ENCODE measurements at places on chromosomes 16 and 17.

- DNase-seq = no peak
These were observed 496.4 kb upstream of the TOM1L1 start for GRCh38 chr17:54404259-54404658.

- DNase-seq = no peak
These were observed 27.6 kb upstream of the RGS9 start for GRCh38 chr17:65109543-65109942.

GRCh38 chr16:8721336-8722024 lies 47.1 kb downstream of the ABAT start:
- no peak for DNase-seq

DNA sequence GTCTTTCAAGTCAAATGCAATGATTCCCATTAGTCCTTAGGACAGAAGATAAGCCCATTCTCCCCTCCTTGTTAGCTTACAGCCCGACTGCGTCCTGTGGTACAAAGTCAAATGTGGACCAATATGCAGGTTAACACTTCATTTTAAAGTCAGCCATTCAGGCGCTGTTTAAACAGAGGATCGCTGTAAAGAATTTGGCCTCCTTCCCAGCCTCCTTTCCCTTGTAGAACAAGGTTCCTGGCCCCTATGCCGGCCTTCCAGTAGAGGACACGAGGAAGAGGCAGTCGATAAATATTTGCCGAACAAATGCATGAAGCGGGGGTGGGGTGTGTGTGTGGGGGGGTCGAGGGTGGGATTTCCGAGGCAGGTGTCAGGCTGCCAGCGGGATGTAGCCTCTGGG lies 4.3 kb downstream of the SDK2 start:
- DNase-seq = no peak

DNA sequence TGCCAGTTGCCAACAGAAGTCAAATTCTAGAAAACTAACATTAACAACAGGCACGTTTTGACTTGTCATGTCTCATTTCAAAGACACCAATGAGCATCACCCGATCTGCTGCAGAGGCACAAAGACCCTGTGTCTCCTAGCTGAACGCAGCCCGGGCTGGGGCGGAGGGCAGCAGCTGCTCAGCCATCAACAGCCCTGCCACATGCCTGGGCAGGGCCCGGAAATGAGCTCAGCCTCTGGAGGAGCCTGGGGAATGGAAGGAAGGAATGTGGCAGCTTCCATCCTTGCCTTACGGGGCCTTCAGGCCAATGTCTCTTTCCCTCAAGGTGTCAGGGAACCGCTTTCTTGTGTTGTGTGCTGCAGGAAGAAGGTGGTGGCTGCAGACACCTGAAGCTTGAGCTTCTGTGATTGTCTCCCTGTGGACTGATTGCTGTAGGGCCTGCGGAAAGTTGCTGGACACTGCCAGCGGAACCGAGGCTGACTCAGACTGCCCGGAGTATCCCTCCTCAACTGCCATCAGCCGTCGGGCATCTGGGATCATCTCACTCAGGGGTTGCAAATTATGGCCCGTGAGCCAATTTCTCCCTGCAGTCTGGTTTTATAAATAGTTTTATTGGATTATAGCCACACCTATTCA lies 7.3 kb downstream of the CDH13 start:
- DNase-seq = no peak

- DNase-seq = no peak
These were observed 73.7 kb downstream of the USP22 start for GRCh38 chr17:20968913-20969616.

DNA sequence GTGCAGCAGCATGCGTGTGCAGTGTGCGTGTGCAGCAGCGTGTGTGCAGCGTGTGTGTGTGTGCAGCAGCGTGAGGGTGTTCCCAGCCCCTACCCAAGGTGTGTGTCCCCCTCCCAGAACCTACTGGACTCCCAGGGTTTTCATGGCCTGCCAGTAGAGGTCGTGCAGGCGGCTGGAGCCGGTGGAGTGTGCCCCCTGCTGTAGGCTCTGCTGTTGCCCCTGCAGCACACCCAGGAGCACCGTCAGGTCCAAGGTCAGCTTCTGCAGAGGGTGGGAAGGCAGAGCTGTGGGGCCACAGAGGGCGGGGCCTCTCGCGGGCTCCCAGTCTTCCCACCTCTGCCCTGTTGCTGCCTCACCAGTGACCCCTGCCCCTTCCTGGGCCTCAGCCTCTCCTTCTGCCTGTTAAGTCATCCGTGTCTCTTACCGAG lies 14.9 kb downstream of the MYBBP1A start:
- DNase-seq = no peak

GRCh38 chr17:43548689-43549379 lies 2.7 kb upstream of the ETV4 start:
- no peak for DNase-seq

- DNase-seq = no peak
These were observed 58.7 kb downstream of the PITPNC1 start for GRCh38 chr17:67435786-67436185.

GRCh38 chr16:65095090-65095728 lies 26.7 kb downstream of the CDH11 start:
- DNase-seq = no peak

GRCh38 chr17:50923611-50924010 lies 57.5 kb upstream of the TOB1 start:
- no peak for DNase-seq

- DNase-seq = no peak
These were observed 239.6 kb downstream of the UTP18 start for GRCh38 chr17:51499897-51500296.

DNA sequence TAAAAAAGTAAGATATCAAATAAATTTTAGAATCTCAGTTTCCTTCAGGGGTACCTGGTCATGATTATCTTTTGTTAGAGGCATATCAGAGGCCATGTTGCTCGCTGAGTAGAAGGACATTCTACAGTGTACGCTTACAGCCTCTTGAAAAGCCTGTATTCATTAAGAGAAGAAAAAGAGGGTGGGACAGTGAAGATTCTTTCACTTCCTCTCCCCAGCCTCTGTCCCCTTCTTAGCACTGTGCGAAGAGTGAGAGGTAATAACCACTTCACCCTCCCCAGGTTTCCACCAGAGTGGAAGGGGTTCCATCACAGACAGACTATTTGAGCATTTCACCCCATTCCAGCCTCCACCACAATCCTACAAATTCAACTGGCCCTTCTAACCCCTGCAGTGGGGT lies 4.8 kb upstream of the LPO start:
- no peak for DNase-seq

DNA sequence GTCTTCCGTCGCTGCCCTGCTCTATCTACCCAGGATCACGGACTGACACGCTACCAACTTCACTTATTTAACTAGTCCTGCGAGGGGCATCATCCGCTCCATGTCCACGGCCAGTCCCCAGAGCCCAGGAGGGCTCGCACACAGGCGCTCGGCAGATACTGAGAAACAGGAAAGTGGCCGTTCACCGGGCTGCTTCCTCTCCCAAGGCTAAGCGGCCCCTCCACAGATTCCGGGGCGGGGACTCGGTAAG lies 388 bp downstream of the OXLD1 start:
- DNase-seq = no peak

DNA sequence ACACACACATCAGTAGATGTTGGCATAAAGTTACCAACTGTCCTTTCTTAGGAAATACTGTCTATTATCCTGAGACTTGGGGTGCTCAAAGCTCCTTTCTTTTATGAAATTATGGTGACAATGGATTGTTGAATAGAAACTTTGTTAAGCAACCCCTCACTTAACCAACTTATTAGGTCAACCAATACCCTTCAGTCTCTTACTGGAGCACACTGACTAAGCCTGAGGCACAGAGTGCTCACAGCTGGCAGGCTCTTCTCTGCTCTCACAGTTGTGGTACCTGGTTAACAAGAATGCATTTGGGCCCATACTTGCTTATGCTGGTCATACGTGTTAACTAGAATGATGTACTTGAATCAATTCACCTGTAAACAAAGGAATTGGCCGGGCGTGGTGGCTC lies 24.8 kb downstream of the CD300LF start:
- no peak for DNase-seq

GRCh38 chr17:17769869-17770631 lies 66.7 kb downstream of the SREBF1 start:
- DNase-seq = no peak

DNA sequence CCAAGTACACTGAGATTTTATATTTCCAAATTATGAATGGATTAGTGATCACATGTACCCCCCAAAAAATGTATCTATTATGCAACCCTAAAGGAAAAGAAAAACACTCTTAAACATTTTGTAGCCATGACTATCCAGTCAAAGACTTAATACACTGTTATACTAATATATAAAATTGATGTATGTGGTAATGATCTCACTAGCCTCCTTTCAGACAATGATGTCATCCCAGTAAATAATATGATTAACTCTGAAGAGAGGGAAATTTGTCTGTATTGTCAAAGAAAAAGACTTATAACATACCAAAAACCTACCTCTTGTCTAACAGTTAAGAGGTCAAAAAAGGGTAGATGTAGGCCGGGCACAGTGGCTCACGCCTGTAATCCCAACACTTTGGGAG lies 80.7 kb downstream of the USP32 start:
- DNase-seq = no peak

- DNase-seq = no peak
These were observed 51.7 kb downstream of the ZFPM1 start for GRCh38 chr16:88504489-88505404.

DNA sequence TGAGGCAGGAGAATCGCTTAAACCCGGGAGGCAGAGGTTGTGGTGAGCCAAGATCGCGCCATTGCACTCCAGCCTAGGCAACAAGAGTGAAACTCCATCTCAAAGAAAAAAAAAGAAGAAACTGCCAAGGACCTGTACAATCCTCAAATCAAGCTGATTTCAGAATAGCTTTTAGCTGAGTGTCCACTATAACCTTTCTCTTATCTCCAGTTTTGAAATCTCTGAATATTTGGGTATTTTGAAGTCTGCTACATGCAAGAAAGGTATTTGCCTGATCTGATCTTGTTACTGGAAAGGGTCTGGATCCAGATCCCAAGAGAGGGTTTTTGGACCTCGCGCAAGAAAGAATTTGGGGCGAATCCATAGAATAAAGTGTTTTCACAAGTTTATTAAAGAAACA lies 19.1 kb upstream of the ARL2BP start:
- DNase-seq = no peak

GRCh38 chr16:67571981-67572431 lies 9.7 kb downstream of the CTCF start:
- no peak for DNase-seq

DNA sequence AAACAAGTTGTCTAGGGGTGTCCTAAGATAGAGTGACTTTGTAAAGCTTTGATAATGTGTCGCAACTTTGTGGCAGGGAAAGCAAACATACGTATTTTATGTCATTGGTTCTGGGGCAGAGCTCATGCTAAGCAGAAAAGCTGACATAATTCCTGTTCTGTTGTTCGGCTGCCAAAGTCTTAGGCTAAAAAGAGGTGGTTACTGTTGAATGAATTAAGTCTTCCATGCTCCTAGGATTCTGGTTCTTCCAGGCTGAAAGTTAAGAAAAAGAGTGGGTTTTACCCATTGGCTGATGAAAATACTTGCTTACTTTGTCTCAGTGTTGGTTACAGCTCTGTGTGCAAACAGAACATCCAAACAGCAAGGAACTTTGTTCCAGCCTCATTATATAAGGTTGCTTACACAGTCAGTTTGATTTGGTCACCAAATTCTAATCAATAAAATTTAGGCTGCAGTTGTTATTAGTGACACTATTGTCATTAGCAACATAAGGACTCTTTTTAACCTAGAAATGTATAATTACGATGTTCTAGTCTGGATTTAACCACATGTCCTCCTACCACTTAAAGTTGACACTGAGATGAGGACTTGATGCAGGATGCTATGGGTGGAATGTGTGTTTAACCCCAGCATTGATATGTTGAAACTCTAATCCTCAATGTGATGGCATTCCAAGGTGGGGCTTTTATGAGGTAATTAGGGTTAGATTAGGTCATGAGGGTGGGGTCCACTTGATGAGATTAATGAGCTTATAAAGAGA lies 114.0 kb upstream of the GOT2 start:
- no peak for DNase-seq

DNA sequence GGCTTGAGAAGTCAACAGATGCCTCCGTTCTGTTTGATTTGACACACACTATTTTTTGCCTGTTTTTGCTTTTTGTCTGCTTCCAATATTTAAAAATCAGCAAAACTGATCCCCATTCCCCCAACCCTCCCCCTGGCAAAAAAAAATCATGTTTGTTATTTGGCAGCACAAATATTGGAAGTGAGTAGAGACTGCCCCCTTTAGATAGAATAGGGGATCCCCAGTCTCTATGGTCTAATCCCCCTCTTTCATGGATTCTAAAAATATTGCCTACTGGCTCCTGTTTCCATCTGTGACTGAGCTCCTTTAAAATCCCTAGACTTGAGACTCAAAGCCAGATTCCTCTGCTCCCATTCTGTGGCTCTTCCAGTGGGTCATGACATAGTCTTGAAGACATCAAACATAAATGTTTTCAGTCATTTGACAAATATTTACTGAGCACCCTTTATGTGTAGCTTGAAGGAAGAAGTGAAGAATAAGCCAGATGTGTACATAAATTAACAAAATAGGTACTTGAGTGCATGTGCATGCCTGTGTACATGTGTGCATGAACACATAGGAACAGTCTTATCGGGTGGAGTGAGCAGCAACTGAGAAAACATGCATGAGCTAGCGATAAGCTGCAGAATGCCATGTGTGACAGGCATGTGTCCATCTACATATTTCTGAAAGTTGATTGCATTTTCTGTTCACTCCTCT lies 101.2 kb downstream of the SALL1 start:
- DNase-seq = no peak

- no peak for DNase-seq
These were observed 109.7 kb downstream of the VAT1L start for GRCh38 chr16:77897831-77898605.

- no peak for DNase-seq
These were observed 20.1 kb downstream of the COX11 start for GRCh38 chr17:54948380-54948779.

- no peak for DNase-seq
These were observed 2.4 kb downstream of the CACNB1 start for GRCh38 chr17:39194985-39195524.

GRCh38 chr16:77194295-77195231 lies 3.6 kb downstream of the MON1B start:
- DNase-seq = no peak

GRCh38 chr17:74610108-74610507 lies 13.4 kb downstream of the CD300E start:
- DNase-seq = no peak

DNA sequence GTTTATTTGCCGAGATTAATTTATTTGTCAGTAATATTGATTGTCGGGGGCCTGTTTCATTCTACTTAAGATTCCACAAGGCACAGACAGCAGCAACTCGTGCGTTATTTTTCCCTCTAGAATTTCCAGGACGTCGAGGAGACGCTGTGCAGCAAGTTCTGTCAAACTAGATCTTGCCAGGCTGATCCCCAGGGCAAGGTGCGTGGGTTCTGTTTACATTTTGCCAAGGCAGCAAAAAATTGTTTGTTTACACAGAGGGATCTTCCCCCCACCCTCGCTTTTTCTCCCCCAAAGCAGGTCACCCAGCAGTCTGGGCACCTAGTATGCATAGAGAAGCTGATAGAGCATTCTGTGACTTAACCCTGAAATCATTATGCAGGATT lies 111.4 kb downstream of the IRX3 start:
- no peak for DNase-seq

- DNase-seq = no peak
These were observed 33.1 kb downstream of the CTU2 start for GRCh38 chr16:88739139-88739976.
